ENCODE measurements at places on chromosomes 2 and 18.

DNA sequence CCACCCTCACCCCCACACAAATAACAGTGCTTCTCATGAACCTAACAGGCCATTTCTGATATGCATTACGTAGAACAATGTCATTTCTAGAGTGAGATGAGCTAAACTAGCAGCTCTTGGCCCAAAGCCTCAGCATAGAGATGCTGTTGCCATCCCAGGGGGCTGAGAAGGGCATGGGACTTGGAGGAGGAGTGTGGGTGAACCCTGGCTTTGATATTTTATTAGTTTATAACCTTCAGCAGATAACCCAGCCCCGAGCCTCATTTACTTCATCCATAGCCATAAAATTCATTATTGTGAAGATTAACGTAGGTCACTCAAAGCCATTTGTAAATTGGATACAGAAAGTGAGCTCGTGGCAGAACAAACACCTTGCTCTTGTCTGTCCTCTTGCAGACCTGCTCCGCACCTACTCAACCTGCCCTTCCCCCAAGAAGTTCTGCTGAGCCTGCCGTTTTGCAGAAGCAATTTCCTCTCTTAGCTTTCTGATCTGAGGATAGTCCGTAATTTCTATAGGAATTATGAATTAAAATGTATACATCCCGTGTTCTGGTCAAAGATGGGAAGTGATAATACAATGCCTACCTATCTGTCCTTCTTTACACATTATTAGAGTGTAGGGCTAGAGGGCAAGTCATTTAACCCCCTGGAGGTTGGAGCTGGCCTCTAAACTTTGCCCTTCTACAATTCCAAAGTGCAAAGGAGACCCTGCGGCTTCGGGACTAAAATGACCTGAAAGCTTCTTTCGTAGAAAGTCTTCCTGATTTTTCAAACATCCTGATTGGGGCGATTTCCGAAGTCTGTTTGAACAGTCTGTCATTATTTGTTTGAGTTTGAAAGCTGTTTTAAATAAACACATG is 187.4 kb downstream of the BCL2 start:
- no peak for DNase-seq

- DNase-seq: no peak
These were observed 358.6 kb downstream of the METTL4 start for GRCh38 chr18:2212598-2213205.

GRCh38 chr2:127796389-127796788 is 14.6 kb downstream of the WDR33 start:
- no peak for DNase-seq

GRCh38 chr18:26865557-26865956 is at the start of gene AQP4:
AQP4 (minus strand) TSS chr18:26865707; CDS start chr18:26865689, 18 bp downstream.
- peak; percentile 7 for DNase-seq

- no peak for DNase-seq
These were observed 38.4 kb upstream of the ITGAV start for GRCh38 chr2:186551323-186552050.

DNA sequence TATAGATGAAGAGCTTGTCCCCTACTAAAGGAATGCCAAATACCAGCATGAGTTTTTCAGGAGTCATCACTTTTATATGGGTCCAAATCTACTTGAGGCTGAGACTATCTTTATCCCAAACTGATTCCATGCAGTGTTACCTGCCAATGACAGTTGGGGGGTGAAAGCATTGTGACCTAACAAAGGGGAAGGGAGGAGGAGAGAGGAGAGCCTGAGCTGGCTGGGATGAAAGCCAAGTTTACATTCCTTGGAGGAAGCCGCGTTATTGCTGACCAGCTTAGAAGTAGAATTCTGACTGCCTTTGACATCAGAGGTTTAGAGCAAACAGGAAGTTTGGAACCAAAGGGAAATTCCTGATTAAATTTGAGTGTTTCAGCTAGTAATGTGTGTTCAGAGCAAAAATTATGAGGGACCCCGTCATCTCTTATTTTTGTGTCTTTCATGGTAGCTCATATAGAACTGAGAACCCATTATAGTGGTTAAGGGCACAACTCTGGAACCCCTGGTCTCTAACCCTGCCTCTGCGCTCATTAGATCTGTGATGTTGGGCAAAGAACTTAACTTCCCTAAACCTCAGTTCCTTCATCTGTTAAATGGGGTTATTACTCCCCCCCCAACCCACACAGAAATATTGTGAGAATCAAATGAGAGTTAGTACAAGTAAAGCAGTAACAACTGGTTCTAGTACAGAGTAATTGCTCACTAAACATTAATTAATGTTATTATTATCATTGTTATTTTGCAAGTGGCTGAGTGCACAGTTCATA is 199.3 kb upstream of the EPAS1 start:
- no peak for DNase-seq

All from hippocampal formation (tissue), 2 donors.